ENCODE measurements at places on chromosomes 16 and 17.

GRCh38 chr16:14354561-14355351, 275.3 kb downstream of the PARN start:
- peak; percentile 53 for DNase-seq

DNA sequence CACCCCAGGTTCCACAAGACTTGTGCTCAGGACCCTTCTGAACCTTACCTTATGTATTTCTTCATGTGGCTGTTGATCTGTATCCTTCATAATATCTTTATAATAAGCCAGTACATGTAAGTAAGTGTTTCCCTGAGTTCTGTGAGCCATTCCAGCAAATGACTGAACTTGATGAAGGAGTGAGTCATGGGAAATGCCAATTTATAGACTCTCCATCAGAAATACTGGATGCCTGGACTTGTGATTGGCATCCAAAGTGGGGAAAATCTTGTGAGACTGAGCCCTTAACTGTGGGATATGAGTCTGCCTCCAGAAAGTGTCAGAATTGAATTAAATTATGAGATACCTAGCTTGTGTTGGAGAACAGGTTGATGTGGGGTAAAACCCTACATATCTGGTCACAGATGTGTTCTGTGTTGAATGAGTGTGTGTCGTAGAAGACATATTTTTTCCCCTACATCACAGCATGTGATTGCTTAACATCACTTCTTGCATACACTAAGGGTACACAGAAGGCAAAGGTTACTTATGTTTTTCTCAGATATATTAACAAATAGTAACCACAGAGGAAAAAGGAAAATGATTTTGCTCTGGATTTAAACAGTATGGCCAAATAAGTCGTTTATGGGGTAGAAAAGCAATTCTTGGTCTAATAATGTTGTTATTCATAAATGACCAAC, 70.2 kb upstream of the NETO2 start:
- DNase-seq = peak; percentile 16

DNA sequence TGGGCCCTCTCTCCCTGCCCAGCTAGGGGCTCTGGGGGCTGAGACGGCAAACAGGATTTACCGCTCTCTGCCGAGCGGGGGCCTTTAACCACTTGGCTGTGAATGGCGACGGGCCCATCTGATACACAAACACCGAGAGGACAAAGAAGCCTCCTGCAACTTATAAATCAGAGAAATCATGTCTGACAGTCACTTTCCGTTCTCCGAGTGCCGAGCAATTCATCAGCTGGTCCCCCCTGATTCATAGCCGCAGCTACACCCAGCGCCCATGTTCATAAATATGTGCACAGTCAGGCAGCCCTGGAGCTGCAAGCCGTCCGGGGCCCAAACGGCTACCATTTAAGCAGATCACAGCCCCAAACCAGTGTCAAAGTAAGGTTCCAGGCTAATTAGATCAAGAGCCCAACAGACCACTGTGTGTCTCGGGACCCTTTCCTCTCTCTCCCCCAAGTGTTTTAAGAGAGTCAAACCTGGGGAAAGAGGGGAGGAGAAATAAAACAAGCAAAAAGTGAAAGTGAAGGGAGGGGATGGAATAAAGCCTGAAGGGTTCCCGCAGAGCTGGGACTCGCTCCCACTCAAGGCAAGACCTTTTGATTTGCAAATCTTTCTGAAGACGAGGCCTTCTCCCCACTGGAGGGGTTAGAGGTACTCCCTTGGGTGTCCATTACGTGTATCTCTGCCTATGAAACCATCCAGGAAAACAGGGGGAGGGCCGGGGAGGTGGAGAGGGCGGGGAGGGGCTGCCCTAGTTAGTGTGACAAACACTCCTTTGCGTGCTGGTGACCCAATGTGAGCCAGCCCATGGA, 154.7 kb downstream of the C16orf78 start:
- DNase-seq = peak; percentile 30

DNA sequence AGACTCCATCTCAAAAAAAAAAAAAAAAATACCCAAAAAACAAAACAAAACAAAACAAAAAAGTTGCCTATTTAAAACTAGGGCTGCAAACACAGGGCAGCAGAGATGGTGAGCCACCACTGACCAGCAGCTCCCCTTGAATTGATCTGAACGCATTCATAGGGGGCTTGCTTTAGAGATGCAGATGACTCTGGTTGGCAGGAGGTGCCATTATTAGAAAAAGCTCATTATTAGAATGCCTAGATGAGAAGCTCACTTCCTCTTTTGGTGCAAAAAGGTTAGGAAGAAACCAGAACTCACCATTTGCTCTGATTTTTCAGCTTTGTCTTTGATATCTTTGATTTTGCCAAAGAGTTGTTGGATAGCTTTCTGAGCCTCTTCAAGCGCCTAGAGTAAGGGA, 53.1 kb downstream of the VPS53 start:
- no peak for DNase-seq

DNA sequence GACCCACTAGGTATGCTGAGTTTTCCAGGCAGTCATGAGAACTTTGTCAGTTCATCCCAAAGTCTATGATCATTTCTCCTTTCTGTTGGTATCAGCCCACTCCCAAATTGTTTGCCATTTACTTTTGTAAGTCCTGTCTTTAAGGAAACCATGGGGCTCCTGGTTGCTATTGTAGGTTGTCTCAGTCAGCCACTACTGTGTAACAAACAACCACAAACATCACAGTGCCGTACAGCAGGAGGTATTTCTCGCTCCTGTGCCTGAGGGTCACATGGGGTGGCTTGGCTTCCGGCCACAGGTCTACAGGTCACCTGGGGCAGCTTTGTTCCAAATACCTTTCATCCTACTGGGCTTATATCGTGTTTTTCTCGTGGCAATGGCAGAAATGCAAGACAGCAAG, 71.6 kb downstream of the C17orf67 start:
- DNase-seq = no peak

GRCh38 chr17:57902117-57902799, 52.4 kb upstream of the MRPS23 start:
- DNase-seq = no peak

DNA sequence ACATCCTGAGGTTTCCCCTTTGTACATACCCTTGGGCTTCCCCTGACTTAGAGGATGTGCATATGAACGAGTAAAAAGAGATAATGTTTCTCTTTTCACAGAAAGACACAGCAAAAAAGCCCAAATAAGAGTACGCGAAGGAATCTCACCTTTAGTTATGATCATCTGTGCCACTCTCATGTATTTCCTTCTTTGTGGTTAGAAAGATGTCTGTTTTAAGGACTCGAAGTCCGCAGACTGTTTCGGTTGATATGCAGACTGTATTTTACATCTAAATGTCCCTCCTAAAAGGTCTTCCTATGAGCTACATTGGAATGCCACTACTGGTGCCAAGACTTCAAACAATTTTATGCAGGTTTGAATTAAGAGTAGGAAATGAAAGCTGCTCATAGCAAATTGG, 102.3 kb upstream of the GOT2 start:
- DNase-seq = no peak

DNA sequence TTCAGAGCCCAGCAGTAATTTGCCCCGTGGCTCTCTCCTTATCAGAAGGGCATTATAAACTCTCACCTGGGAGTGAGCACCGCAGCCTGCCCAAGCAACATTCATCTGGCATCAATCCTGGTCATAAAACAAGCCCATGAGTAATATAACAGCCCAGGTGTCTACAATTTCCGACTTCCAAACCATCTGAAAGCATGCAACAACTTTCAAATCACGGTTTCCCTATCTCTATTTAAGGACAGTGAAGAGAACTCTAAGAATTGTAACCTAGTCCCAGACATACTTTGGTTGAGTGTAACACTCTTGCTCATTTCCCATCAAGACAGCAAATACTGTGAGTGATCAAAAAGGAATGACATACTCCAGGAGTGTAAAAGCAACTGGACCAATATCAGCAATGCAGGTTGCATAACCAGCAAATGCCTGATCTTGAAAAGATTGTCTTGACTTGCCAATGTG, 487.4 kb upstream of the SOX9 start:
- peak; percentile 91 for DNase-seq

DNA sequence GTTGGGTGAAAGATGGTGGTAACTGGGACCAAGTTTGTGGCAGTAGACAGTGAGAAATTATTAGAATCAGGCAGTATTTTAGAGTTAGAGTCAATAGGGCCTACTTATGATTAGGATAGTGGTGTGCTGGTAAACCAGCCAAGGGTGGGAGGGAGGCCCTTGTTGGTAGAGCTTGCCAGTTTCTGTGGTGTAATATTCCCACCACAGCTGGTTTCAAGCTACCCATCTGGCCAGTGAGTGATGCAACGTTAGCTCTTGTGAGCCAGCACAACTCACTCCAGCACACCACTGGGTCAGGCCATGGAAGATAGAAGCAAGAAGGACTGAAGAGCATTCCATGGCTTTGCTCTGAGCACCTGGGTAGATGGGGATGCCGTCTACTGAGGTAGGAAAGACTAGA, 34.9 kb downstream of the GNAO1 start:
- DNase-seq = peak; percentile 50

DNA sequence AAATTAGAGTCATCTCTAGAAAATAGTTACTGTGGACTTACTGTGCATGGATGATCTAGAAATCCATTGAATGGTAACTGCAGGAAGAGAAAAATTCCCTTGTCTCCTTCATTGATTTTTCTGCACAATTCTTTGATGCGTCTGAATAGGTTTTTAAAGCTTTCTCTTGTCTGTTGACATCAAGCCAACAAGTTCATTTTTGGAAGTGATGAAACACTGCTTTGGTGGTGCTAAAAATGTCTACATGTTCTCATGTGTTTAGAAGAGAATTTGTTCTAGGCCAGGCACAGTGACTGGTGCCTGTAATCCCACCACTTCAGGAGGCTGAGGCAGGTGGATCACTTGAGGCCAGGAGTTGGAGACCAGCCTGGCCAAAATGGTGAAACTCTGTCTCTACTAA, 57.1 kb upstream of the AXIN2 start:
- DNase-seq = no peak

- DNase-seq = no peak
Observed at GRCh38 chr16:88422733-88423447, 30.2 kb upstream of the ZFPM1 start.

DNA sequence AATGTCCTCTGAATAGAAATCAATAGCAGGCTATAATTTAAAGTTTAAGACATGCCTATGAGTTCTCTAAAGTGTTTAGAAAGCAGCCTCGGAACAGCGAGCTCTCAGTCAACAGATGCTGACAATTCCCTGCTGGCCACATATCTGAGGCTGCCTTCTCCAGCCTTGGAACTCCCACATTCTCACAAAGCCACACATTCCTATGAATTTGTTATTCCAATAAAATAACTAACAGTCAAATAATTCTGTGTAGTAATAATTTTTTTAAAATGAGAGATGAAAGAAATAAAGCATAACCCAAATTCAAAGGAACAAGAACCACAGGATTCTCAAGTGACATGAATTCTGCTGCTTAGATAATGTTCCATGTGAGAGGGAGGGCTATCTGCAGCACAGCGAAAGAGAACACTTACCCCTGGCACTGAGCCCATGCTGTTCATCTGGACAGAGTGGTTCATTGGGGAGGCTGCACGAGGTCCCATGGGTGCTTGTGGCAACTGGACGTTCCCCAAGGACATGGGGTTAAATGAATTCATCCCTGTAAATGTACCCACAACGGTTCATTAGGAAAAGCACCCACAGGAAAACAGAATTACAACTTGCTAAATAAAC, 56.9 kb upstream of the TRAP1 start:
- DNase-seq = peak; percentile 69

DNA sequence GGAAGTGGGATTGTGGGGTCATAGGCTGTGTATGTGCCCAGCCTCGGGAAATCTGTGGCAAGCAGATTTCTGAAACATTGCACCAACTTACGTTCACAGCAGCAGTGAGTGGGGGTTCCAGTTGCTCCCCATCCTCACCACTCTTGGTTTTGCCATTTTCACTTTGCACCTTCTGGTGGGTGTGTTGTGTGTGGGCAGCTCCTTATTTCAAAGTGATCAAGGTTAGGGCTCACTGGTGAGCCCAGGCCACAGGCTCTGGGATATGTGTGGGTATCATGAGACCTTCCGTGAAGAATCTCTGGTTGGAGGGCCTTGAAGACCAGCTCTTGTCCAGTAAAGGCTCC, 29.5 kb upstream of the PRM1 start:
- no peak for DNase-seq

- DNase-seq = no peak
Observed at GRCh38 chr17:7141824-7142223, 27.2 kb upstream of the ASGR2 start.

DNA sequence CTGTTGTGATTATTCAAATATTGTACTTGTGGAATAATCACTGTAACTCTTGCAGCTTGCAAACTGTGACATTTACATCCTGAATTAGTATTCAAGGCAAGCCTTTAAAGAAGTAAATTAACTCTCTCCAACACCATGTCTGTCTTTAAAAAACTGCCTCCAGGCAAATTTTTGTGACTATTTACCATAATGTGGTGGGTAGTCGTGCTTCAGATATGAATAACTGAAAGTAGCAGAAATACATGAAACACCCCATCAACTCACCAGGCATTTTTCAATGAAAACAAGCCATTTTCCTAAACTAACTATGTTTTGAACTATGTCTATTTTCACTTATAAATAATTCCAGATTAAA, 217.4 kb upstream of the PSMD7 start:
- DNase-seq = no peak

DNA sequence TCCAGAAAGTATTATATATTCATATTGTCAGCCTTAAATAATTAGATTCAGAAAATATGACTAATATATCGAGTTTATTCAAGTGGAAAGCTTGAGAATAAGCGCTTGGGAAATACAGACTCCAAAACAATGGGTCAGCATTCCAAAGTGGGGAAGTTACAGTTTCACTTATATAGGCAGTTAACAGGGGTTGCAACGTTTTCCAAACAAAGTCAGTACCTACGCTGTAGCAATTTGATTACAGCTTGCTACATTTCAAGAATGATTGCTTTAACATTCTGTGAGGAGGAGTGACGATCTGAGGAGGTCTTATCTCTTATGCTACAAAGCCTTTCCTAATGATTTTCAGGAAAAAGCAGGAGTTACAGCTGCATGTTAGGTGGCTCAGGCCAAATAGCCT, 34.2 kb upstream of the HS3ST3A1 start:
- DNase-seq = no peak

GRCh38 chr17:5591966-5592365, 7.7 kb upstream of the NLRP1 start:
- no peak for DNase-seq

DNA sequence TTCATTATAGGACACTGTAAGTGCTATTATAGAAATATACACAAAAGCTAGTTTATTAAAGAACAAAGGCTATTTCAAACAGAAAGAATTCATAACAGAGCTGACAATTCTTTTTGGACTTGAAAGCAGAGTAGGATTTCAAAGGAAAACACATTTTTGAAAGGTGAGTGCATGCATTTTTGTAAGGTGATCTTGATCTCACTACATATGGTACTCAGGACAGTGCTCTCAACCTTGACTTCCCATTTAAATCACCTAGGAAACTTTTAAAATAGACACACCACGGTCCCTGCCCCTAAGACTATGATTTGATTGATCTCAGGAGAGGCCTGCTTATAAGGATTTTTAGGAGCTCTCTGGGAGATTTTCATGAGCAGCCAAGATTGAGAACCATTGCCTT, 1362.0 kb downstream of the CDH8 start:
- DNase-seq = no peak

All from EH (cell line).